Activated naive CD4-positive, alpha-beta T cell treated with anti-CD3 and anti-CD28 coated beads, Interleukin-2, amount 10 ng/mL, durations not matched to agents 7 days and 5 days (primary cell): ENCODE measurements at places on chromosomes 4 and X.
A peak's percentile ranks its signal among the peaks of the same experiment; 100 is the strongest.

GRCh38 chr4:40887764-40888131 lies 138.0 kb downstream of the NSUN7 start:
- DNase-seq, result no peak

GRCh38 chrX:136353526-136354093 lies 52.8 kb downstream of the ADGRG4 start:
- DNase-seq, result no peak

- no peak for DNase-seq
Measured at GRCh38 chr4:27791640-27792039, 931.0 kb downstream of the STIM2 start.

GRCh38 chrX:13932416-13932815 lies 97.3 kb downstream of the GEMIN8 start:
- no peak for DNase-seq

DNA sequence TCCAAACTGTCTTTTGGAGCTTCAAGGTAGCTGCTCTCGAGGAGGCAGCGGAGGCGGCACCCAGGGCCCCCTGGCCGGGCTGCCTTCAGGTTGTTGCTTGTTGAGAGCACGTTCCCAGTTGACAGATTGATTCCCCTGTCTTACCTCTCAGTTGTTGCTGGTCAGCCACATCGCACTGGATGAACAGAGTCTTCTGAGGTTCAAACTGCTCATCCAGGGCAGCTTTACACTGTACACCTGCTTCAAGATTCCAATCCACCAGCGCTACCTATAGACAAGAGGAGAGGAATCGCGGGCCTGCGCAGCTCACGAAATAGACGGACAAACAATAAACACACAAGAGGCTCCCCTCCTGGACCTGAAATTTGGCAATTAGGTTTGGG lies 497 bp downstream of the HPGD start:
- peak; percentile 29 for DNase-seq

DNA sequence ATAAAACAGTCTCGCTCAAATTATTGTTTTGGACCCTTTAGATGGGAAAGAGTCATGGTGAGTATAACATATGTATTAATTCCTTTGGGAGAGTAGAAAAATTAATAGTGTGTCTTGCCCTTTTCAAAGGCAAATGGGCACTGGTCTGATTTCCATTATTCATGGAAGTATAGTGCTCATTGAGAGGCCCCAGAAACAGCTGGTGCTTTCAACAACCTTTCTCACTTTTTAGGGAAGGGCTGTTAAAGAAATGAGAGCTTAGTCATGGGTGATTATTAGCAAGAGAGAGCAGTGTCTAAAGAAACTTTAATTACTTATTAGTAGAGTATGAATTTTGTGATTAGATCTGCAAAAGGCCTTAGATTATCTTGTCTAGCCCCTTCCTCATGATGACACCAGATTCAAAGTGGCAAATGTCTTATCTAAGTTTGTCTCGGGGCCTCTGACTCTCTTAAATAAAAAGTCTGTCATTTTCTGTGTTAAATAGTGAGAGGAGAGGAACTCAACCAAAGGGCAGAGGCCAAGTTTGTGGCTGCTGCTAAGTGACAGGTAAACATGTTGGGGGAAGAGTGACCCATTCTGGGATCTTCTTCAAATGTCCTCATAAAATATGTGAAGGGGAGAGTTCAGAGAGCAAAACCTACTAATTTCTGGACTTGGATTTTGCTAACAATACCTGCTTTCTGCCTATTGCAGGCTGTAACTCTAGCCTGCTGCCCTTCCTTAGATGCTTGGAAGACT lies 110.6 kb downstream of the REPS2 start:
- DNase-seq, result no peak

- no peak for DNase-seq
Measured at GRCh38 chrX:37745835-37746217, 34.0 kb upstream of the CYBB start.

DNA sequence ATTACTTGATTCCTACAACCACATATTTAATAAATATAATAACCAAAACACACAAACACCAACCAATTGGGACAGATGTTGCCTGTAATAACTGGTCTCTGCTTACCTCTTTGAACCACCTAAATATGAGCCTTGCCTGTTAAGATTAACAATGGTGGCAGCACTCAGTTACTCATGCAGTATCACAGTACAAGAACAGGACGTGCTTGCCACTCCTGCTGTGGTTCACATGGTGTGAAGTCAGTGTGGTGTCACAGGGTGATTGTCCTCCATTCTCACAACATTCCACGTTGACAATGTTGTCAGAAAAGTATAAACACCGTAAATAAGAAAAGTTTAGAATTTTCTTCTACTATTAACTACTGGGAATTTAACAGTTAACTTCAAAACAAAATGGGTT lies 365.0 kb downstream of the PPP3CA start:
- no peak for DNase-seq

DNA sequence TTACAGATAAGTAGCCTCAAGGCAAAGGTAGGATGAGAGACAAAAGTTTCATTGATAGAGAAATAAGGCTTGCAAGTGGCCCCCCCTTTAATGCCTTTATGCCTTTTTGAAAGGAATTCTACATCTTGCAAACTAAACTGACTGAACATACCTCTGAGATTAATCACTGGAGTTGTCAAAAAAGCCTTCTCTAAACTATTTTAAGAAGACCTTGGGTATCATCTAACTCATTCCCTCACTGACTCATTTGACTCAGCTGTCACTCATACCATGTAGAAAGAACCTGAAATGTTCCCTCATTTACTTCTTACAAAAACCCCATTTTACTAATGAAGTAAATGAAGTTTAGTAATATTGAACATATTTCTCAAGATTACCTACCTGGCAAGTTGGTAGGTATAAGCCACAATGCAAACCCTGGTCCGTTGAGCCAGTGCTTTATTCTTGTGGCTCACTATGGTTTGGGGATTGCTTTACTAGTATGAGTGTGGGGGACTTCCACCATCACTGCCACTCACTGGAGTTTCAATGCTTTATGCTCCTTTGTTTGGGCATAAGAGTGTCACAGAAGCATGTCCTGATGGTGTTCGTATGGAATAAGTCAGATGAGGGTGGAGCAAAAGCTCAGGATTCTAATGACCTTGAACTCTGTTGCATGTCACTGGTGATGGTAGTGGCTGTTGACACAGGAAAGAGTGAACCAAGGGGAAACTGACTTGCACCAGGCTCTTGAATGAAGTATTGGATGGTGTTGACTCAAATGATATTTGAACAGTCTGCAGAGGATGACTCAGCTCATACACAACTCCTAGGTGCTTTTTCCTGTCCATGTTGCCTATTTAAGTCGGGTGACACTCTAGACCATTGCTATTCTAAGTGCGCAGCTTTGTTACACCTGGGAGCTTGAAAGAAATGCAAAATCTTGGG lies 305.5 kb upstream of the EMCN start:
- DNase-seq, result no peak

- no peak for DNase-seq
Measured at GRCh38 chr4:124331781-124332180, 380.8 kb downstream of the ANKRD50 start.

GRCh38 chr4:76680952-76681351 lies 217.0 kb downstream of the SOWAHB start:
- no peak for DNase-seq

- no peak for DNase-seq
Measured at GRCh38 chrX:154096140-154097002, 1.1 kb downstream of the MECP2 start.

DNA sequence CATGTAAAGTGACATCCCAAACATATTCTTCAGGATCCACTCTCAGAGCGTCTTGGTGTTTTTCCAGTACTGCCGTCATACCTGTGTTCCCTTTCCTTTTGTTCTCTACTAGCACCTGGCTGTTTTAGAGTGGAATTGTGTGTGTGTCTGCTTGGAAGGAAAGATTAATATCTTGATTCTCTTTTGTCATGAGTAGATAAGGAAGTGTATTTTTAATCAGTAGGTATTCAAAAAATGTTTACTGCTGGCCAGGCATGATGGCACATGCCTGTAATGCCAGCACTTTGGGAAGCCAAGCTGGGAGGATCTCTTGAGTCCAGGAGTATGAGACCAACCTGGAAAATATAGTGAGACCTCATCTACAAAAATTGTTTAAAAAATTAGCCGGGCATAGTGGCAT lies 198.8 kb downstream of the CBR4 start:
- no peak for DNase-seq

DNA sequence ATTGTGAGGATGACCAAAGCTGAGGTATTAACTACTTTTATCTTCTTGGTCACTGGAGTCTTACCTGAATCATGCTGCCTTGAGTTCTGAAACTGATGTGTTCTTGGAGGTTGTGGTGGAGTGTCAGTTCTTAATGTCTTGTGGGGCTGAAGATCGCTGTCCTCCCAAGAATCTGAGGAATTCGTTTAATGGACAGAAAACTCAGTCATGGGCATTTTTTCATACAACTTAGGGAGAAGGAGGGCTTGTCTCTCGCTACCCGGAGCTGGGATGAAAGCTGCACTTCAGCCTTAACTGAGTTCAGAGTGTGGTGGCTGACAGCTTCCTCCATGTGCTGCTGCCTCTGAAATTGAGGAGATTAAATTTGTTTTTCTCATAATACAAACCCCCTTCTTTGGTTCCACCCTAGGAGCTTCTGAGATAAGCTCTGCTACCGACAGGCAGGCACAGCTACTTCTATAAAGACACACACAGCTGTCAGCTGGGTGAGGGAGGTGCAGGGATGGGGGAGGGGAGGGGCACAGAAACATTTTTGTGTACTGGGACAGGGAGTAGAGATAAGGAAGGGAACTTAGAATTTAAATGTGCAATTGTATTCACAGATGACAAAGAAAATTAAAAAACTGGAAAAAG lies 30.8 kb downstream of the RBBP7 start:
- no peak for DNase-seq

DNA sequence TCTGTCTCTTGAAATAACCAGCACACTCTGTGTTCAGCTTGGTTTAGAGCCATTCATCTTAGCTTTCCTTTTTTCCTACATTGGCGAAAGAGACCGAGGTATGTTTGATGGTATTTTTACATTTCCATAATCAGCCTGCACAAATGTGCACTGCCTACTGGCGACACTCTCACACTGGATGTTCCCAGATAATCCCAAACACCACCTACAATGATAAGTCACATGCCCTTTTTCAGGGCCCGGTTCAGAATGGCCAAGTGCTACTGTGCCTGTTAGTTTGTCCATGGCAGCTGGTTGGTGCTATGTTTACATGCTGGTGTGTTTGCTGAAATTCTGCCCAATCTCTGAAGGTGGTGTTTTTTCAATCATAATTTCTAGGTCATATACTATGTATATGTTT lies 80.8 kb upstream of the NR3C2 start:
- no peak for DNase-seq

- no peak for DNase-seq
Measured at GRCh38 chr4:54793856-54794422, 136.2 kb downstream of the KIT start.
